ENCODE measurements at places on chromosomes 12 and 14. TPM values are rescaled to one million over a fixed set of nuclear protein-coding genes. Genes with fewer than 3 reads are reported as not detected.

The SCYL2 gene
- total RNA-seq, result 42.5 TPM

The SDR9C7 gene
- total RNA-seq, result not detected

The HOXC13 gene
- 1.9 TPM for total RNA-seq

The MYH6 gene
- total RNA-seq, result not detected

The WSCD2 gene
- not detected for total RNA-seq

The SCNN1A gene
- not detected for total RNA-seq

The RIMBP2 gene
- total RNA-seq, result not detected

The TSHR gene
- 0.30 TPM for total RNA-seq

The CIDEB gene
- total RNA-seq, result 0.20 TPM

The CEBPE gene
- not detected for total RNA-seq

The C14orf180 gene
- not detected for total RNA-seq

The NOXRED1 gene
- total RNA-seq, result not detected

The OAS2 gene
- not detected for total RNA-seq

The RFX4 gene
- total RNA-seq, result 0.40 TPM

The KRT2 gene
- total RNA-seq, result not detected

The CIROP gene
- not detected for total RNA-seq

The TSPAN11 gene
- 6.5 TPM for total RNA-seq

The PLEKHG3 gene
- 20.9 TPM for total RNA-seq

The SYNDIG1L gene
- not detected for total RNA-seq

The RGS6 gene
- total RNA-seq, result not detected

The LMNTD1 gene
- not detected for total RNA-seq

The NGB gene
- total RNA-seq, result not detected

The ACOT4 gene
- not detected for total RNA-seq

The TMEM253 gene
- not detected for total RNA-seq

The PRPH gene
- total RNA-seq, result 3.9 TPM

The SYT1 gene
- total RNA-seq, result 6.8 TPM

The ADAMTS20 gene
- total RNA-seq, result 0.03 TPM

The ASCL1 gene
- total RNA-seq, result not detected
